ENCODE measurements at places on chromosomes 16 and 17.
A peak's percentile ranks its signal among the peaks of the same experiment; 100 is the strongest.

DNA sequence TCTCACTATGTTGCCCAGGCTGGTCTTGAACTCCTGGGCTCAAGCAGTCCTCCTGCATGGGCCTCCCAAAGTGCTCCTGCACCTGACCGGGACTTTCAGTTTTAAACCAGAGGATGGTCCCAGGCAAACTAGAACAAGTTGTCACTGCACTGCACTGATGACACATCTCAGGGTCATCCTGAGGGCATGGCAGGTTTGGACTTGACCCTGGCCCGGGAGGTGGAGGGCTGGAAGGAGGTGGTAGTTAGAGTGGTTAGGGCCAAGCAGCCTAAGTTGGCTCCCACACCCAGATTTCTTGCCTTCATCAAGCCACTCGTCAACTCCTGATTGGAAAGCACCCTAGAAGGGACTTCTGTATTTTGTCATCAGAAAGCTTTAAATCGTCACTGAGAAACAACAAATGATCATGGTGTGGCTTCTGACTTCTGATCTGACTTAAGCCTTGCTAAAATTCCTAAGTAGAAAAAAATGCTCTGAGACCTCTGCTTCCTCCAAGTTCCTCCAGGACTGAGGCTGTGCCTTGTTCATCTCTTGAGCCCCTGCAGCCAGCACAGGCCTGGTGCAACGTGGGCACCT is 43.5 kb downstream of the EMP2 start:
- DNase-seq = no peak

DNA sequence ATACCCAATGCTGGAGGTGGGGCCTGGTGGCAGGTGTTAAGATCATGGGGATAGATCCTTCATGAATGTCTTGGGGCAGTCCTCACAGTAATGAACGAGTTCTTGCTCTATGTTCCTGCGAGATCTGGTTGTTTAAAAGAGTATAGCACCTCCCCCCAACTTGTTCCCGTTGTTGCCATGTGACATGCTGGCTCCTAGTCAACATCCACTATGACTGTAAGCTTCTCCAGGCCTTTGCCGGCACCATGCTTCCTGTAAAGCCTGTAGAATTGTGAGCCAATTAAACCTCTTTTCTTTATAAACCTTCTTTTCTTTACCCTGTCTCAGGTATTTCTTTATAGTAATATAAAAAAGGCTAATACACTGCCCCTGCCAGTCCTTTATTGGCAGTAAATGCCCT is 33.3 kb downstream of the RANBP10 start:
- no peak for DNase-seq

GRCh38 chr17:36747861-36748260 is 146.5 kb downstream of the MRM1 start:
- no peak for DNase-seq

DNA sequence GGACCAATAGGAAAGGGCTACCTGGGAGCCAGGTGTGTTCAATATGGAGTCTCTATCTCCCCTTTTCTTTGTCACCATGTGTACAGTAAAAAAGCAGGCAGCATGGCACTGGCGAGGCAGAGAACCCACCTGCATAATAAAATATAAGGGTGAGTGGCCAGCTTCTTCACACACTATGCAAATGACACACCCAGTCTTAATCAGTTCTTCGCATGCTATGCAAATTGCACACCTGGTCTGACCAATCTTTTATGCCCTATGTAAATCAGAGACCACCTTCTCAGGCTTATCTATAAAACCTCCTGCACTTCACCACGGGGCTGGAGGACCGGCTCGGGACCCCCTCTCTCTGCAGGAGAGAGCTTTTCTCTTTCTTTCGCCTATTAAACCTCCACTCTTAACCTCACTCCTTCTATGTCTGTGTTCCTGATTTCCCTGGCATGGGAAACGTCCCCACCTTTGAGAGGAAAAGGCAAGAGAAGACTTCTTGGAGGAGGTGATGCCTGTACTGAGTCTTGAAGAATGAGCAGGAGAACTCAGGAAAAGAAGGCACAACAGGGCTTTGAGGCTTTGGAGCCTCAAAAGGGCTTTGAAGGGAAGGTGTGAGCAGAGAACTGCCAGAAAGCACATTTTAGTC is 502.1 kb downstream of the GRIN2A start:
- DNase-seq = no peak

GRCh38 chr16:47033176-47033575 is 59.7 kb upstream of the DNAJA2 start:
- DNase-seq = no peak

DNA sequence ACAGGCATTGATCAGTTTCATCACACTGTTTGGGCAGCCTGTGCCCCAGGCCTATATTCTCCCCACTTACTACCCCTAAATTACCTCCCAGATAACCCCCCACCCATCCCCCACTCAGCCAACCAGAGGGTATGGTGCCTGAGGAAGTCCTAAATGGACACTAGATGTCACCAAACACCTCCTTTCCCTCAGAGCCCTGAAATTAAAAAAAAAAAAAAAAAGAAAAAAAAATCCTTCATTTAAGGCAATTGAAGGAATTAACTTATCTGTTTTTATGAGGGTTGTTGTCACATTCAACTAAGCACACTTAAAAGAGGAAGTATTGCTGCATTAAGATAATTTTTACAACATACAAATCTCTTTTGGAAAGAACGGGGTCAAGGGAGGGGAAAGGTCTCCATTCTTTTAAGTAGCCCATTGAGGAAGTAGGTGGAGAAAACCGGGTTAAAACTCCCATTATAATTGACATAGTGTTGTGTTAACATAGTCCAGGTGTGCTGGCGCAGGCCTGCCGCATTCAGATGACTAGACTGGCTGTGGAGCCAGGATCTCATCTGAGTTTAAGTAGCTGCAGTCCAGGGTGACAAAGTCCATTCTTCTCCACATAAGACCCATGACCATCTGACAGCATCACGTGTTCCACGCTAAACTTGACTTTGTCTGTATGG is 46.3 kb downstream of the SNX11 start:
- peak; percentile 88 for DNase-seq

- no peak for DNase-seq
Observed at GRCh38 chr17:49588726-49589576, 13.3 kb downstream of the NXPH3 start.

DNA sequence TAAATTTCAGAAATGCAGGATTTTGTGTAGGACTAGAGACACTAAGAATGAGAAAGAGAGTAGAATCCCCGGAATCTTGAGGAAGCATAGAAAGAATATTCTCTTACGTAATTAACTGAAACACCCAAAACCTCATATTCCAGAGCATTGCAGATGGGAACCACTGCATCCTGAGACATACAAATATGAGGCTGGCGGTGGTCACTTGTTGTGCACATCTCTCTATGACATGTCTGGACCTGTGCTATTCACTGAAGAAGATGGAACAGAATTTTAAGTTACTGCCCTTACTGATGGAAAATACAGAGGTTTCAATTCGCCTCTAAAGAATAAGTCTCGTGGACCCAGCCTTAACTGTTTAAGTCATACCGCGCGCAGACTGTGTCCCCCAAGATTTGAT is 806 bp downstream of the RAD51C start:
- no peak for DNase-seq

DNA sequence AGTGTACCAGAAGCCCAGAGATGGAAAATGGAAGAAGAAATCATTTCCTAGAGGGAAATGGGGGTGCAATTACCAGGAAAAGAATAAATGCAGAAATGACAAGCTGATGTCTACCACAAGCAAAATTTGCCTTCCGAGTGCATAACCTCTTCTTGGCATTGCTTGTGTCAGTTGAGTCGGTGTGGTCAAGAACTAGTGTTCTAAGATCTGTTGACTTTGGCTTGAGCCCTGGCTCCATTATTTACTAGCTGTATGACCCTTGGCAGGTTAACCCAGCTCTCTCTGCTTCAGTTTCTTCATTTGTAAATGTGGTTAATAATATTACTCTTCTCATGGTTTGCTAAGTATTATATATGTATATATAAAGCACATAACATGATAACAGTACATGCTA is 273.0 kb upstream of the IRX5 start:
- DNase-seq = no peak

DNA sequence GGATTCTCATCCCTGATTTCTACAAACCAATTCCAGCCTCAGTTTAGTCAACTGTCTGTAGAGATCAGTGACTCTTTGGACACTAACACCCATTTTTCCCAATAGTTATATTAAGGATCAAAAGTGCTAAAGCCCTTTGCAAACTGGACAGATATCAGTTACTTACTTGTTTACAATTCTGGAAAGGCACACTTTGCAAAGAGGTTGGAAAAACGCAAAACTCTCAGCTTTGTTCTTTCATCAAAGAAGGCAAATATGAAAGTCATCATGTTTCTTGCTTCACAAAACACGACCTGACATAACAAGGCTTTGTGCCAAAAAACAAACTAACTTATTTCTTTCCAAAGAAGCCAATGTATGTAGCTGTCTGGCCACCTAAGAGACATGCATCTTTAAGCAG is 26.1 kb upstream of the VAT1L start:
- no peak for DNase-seq

GRCh38 chr16:47043970-47044684 is 70.7 kb upstream of the DNAJA2 start:
- DNase-seq = no peak

- DNase-seq = peak; percentile 2
Observed at GRCh38 chr16:77169650-77170236, 21.2 kb upstream of the MON1B start.

DNA sequence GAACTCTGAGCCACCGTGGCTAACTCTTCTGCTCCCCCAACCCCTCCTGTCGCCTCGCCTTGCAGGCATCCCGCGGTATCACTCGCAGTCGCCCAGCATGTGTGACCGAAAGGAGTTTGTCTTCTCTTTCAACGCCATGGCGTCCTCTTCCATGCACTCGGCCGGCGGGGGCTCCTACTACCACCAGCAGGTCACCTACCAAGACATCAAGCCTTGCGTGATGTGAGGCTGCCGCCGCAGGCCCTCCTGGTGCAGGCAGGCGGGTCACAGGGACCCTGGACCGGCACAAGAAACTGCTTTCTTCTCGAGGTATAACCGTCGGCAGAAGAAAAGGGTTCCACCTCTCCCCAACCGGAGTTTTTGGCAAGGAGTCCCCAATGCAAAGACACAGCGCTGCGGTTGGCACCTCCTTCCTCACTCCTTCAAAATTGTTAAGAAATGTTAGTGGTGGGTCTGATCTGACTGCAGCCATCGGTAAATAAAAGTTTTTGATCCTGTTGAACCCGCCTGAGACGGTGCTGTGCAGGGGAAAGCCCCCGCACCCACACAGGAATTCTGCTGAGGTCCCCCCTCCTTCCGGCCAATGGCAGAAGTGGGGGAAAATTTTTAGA is 2.6 kb downstream of the FOXF1 start:
- no peak for DNase-seq

GRCh38 chr17:77288115-77288619 is 147.4 kb downstream of the SEC14L1 start:
- DNase-seq = no peak

DNA sequence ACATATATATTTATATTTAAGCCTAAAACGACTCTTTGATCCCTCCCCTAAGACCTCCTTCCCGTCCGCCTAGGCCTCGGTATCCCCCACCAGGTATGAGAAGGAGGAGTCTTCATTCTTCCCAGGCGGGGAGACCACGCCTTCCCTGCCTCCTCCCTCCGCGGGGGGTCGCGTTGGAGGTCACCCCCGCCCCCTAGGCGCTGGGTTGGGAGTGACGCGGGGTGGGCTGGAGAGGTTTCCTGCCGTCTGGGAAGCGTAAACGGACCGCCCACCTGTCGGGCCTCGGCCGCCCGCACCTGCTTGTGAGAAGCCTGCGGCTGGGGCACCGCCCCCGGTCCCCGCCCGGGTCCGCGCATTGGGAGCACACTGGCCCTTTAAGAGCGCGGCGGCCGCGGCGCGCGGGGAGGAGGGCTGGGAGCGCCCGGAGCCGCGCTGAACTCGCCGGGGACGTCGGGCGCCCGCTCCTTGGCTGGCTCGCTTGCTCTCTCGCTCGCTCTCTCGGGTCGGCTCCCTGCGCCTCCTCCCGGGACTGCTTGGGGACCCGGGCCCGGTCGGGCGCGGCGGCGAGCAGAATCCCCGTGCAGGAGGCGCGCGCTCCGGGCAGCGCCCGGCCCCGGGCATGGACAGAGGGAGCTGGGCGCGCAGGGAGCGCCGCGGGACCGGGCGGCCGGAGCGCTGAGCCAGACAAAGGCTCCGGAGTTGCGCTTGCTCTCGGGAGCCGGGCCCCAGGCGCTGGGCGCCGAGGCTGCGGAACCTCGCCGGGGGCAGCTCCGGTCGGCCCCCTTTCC is at the start of gene MMP15:
MMP15 (plus strand) TSS at position 404 of the 788 bp plus-strand sequence. CDS start 597 bp downstream, outside the sequence.
- peak; percentile 93 for DNase-seq

GRCh38 chr17:82561429-82562035 is 42.0 kb downstream of the FOXK2 start:
- DNase-seq = no peak

GRCh38 chr17:78300962-78301820 is 58.7 kb downstream of the SOCS3 start:
- DNase-seq = no peak

DNA sequence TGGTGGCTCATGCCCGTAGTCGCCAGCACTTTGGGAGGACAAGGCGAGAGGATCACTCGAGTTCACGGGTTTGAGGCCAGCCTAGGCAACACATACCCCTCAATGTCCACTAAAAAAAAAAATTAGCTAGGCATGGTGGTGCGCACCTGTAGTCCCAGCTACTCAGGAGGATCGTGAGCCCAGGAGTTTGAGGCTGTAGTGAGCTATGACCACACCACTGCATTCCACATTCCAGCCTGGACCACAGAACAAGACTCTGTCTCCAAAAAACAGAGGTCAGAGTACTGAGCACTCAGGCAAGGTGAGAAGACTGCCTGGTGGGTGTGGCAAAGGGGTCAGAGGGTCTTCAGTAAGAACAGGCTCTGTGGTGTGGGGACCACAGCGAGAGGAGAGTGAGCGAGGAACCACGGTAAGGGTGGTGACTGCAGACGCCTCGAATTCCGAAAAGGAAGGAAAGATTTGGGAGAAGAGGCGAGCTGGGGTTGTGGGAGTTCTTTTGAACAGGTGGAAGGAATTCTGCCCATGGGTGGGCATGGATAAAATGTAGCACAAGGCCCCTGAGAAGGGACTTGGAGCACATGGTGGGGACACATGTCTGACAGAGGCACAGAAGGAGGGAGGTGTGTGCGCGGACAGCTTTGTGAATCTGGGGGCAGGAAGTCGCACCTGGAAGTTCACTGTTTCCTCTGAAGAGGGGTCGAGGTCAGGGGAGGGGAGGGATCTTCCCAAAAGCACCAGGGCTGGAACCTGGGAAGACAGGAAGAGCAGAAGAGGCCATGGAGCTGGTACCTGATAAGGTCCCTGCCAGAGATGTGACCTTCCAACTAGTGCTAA is 134.6 kb downstream of the PARN start:
- DNase-seq = no peak

DNA sequence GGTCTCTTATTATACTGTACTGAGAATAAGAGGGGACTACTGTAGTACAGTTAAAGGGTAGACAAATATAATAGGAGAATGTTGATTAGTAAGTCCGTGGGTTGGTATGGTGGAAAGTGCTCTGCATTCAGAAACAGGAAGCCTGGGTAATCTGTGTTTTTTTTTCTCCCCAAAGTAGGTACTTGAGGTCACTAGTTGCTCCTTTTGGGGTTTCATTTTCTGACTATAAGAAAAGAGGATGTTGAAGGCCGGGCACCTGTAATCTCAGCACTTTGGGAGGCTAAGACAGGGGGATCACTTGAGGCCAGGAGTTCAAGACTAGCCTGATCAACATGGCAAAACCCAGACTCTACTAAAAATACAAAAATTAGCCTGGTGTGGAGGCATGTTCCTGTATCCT is 42.0 kb upstream of the MMD start:
- no peak for DNase-seq
